Stromal cell of bone marrow (primary cell): ENCODE measurements at places on chromosomes 5 and 9.
A peak's percentile ranks its signal among the peaks of the same experiment; 100 is the strongest.

DNA sequence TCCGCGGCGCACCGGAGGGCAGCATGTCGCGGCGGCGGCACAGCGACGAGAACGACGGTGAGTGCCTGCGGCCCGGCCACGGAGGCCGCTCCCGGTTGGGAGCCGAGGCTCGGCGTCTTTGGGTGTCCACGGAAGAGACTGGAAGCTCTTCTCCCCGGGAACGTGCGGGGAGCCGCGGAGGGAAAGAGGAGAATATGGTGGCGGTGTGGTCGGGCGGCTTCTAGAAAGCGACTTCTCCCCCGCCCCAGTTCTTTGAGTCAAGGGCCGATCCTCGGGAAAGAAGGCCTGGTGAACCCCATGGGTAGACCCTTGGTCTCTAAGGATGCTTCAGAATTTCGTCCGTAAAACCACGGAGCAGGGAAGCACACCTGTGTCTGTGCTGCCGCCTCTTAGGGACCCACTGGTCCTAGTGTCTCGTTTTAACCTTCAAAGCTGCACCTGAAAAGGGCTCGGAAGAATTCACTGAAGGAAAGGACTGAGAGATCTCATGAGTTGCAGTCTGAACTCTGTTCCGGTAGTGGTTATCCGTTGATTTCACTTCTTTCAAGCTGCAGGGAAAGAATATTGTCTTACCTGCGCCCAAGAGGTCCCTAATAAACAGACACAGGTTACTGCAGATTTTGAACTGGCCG lies 354 bp downstream of the NCBP1 start:
- no peak for DNase-seq

GRCh38 chr9:127248241-127248640 lies 16.3 kb upstream of the GARNL3 start:
- DNase-seq, result no peak

- peak; percentile 93 for DNase-seq
Observed at GRCh38 chr9:33320568-33321261, 30.4 kb downstream of the NFX1 start.

DNA sequence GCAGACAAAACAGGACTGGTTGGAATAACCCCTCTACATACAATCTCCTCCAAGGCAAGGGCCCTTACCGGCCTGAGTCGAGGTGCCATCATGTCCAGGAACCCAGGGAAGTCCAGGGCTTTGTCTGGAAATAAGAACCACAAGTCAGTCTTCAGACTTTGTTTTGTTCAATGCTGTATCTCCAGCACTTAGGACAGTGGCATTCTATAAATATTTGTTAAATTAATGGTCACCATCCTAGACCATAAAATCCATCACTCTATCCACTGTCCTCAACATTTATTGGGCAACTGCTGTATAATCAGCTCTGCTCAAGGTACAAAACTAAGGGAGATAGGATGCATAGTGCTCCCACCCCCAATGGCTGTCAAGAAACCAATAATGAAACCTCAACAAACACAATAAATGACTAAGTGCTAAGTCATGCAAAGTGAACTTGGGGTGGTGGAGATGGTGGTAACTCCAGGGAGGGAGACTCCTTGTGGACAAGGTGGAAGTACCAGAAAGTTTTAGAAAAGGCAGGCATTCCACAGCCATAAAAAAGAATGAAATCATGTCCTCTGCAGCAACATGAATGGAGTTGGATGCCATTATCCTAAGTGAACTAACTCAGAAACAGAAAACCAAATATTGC lies 5.0 kb downstream of the RELL2 start:
- no peak for DNase-seq

DNA sequence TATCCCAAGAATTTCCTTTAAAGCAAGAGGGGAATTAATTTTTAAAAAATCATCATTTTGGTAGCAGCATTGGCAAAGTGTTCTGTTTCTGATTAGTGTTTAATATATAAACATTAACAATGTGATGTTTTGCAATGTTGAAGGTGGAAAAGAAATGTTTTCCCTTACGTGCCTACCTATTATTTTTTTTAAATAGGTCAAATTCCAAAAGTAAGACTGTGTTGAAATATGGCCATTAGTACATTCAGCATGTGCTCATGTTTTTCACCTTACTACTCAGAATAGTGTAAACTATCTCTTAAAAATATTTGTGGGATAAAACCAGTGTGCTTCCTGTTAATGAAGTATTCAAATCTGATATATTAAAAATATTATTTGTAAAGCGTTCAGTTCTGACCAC lies 3.3 kb downstream of the DOCK8 start:
- no peak for DNase-seq

- no peak for DNase-seq
Observed at GRCh38 chr5:81422671-81423070, 28.7 kb upstream of the ACOT12 start.

- no peak for DNase-seq
Observed at GRCh38 chr9:123331346-123332060, 24.5 kb upstream of the CRB2 start.

DNA sequence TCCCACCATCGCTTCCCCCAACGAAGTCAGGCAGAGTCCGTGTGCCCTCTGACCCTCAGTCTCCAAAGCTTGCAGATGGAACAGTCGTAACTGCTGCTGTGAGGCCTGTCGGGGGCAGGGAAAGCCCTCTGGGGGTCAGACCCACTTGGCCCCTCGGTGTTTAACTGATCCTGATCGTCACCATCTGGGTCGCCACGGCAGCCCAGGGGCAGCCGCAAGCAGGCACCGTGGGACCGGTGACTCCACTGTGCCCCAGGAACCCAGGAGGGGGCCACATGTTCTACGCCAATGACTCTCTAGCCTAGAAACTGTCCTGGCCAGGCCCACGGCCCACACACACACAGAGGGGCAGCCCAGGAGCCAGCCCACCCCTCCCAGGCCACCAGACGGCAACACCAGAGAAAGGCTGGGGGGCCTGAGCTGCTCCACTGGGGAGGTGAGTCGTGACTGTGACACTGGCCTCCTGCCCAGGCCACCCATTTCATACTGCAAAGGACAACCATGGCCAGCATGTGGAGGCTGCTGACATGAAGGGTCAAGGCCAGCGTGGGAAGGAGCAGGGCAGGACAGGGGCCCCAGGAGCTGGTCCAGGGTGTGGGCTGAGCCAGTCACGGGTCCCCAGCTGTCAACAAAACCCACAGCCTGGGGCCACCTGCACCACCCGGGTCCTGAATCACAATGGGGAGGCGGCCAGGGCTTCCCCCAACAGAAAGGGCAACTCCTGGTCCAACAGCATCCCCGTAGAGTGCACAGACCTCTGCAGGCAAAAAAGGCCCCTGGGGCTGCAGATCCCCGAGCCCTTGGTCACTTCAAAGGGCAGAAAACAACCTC lies 20.8 kb downstream of the VAV2 start:
- no peak for DNase-seq

GRCh38 chr5:150670948-150671310 lies 9.9 kb downstream of the MYOZ3 start:
- DNase-seq, result no peak

GRCh38 chr5:72065751-72066255 lies 41.5 kb upstream of the MAP1B start:
- no peak for DNase-seq

- DNase-seq, result no peak
Observed at GRCh38 chr5:158392753-158393152, 533.8 kb upstream of the CLINT1 start.

GRCh38 chr9:101618698-101619097 lies 23.9 kb upstream of the PPP3R2 start:
- no peak for DNase-seq

DNA sequence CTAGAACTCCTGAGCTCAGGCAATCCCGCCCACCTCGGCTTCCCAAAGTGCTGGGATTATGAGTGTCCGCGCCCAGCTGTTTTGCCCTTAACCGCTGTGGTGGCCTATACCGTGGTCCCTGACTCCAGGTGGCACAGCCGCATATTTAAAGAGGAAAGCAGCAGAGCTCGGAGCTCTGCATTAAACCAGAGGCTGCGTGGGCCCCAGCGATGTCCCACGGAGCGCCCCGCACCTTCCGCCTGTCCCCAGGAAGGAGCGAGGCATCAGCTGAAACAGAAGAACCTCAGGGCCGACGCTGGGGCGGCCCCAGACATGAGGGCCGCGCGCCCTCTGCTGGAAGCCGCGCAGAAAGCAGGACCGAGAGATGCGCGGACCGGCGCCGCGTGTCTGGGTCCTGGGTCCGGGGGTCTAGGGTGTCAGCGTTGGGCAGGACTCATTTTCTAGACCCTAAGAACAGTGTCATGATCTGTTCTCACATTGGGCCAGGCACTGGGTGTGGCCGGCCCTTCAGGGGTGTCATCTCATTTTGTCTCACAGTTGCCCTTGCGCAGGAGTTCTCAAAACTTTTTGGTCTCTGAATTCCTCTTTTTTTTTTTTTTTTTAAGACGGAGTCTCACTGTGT lies 37.7 kb downstream of the LAMC3 start:
- DNase-seq, result peak; percentile 25

GRCh38 chr5:173434270-173434669 lies 106.1 kb upstream of the STC2 start:
- no peak for DNase-seq

DNA sequence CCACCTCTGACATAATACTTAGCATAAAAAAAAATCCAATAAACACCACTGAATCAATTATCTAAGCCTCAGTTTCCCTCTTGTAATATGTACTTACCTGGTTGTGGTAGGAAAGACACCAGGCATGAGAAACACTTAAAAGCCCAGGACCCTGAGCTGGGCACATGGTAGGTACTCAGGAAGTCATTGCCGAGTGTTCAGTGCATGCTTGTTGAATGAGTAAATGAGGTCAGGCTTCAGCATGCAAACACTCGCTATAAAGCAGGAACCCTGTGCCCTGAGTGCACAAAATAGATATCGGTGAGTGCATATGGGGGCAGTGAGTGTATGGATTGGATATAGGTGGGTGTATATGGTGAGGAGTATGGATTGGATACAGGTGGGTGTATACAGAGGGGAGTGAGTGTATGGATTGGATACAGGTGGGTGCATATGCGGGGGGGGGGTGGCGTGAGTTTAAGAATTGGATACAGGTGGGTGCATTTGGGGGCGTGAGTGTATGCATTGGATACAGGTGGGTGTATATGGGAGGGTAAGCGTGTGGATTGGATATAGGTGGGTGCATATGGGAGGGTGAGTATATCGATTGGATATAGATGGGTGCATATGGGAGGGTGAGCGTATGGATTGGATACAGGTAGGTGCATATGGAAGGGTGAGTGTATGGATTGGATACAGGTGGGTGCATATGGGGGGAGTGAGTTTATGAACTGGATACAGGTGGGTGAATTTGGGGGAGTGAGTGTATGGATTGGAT lies 194.3 kb upstream of the MSX2 start:
- no peak for DNase-seq

DNA sequence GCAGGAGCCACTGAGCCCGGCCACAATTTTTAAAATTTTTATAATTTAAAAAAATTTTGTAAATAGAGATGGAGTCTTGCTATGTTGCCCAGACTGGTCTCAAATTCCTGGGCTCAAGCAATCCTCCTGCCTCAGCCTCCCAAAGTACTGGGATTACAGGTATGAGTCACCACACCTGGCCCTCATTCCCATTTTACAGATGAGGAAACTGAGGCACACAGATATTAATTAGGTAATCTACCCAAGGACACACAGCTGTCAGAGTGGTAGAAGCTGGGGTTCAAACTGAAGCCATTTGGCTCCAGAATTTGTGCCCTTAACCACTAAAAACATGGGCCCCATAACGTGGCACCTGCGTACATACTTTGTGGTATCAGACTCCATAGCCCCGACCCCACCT lies 7.5 kb downstream of the TRUB2 start:
- DNase-seq, result no peak

GRCh38 chr5:127306036-127306435 lies 15.4 kb downstream of the MEGF10 start:
- DNase-seq, result no peak

- no peak for DNase-seq
Observed at GRCh38 chr9:114588210-114588609, 641 bp downstream of the ATP6V1G1 start.

- DNase-seq, result no peak
Observed at GRCh38 chr5:95027151-95027721, 257.7 kb downstream of the MCTP1 start.

DNA sequence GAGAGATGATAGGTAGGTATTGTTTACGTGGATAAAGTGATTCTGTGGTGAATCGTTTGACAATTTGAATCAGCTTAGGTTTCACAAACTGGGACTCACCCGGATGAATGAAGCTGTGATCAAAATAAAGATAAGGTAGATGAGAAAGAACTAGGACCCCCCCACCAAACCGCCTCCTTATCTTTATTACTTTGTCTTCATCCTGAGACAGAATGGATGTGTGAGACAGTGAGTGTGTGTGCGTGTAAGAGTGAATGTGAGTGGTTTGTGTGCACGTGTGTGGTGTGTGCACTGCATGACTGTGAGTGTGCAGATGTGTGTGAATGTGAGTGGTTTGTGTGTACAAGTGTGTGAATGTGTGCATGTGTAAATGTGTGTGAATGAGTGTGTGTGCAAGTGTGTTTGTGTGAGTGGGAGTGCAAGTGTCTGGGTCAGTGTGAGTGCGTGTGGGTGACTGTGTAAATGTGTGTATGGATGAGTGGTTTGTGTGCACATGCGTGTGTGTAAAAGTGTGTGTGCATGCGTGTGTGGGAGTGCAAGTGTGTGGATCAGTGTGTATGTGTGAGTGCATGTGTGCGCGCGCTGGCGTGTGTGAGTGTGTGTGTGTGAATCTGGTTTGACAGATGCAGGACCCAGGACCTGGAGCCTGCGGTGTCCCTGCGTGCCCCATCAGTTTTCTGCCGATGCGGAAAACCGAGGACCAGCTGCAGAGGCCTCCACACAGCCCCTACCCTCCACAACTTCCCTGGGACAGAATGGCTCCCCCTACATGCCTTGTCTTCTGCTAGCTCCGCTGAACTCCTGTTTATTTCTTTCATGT lies 11.4 kb upstream of the ENG start:
- no peak for DNase-seq

GRCh38 chr5:108266242-108266641 lies 115.7 kb downstream of the FBXL17 start:
- no peak for DNase-seq

DNA sequence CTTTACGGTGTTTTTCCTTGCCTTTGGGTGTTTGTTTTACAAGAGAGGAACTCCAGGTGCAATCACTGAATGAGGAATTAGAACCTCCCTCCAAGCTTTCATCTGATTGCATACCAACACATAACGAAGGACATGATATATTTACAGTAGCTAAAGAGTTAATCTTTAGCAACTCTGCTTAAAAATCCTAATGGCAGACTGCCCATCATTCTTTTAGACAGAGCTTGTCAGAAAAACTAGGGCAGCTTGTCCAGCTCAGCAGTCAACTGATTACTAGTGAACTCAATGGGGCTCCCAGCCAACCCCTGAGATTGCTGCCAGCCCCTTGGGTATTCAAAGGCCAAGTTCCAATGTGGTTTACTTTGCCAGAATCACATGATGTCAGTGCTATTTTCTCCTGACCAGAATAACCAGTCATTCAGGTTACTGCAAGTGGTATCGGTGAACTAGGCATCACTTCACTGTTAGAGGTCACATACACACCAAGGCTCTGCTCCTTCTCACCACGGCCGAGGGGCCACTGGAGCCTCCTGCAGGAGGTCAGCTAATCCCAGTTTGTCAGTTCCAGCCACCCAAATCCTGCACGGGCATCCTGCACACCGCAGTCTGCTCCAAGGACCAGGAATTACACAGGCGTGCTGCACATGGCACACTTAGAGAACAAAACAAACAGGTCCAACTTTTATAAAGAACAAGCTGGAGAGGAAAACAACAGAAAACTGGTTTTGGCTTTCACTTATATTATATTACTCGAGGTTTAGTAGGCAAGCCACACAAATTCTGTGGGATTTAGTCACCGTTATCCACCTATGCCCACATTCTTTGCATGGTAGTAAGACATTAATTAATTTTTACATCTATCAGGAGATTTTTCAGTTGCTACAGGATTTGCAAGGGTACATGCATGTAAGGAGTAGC lies 62.5 kb downstream of the NFIB start:
- peak; percentile 64 for DNase-seq
